ENCODE measurements at places on chromosomes 2 and 18.

DNA sequence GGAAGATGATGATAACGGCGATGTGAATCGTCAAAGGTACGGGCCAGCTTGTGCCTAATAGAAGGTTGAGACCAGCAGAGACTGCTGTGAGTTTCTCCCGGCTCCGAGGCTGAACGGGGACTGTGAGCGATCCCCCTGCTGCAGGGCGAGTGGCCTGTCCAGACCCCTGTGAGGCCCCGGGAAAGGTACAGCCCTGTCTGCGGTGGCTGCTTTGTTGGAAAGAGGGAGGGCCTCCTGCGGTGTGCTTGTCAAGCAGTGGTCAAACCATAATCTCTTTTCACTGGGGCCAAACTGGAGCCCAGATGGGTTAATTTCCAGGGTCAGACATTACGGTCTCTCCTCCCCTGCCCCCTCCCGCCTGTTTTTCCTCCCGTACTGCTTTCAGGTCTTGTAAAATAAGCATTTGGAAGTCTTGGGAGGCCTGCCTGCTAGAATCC lies 3.0 kb downstream of the FZD7 start:
- H3K4me3 ChIP-seq: no peak overlapping the region
- H3K27ac ChIP-seq: no peak overlapping the region
- no peak for DNase-seq
- H3K36me3 ChIP-seq: no peaks in the 10 kb centered on the region

- no peak overlapping the region for H3K27ac ChIP-seq
- peaks cover 3% of the 10 kb centered on the region for H3K4me1 ChIP-seq
- H3K27me3 ChIP-seq: no peaks in the 10 kb centered on the region
Measured at GRCh38 chr2:39338502-39338901, 94.7 kb upstream of the CDKL4 start.

GRCh38 chr2:240293557-240294461 lies 141.7 kb upstream of the GPC1 start:
- no peaks in the 10 kb centered on the region for H3K4me1 ChIP-seq
- no peak overlapping the region for H3K27ac ChIP-seq
- DNase-seq: peak; percentile 44
- H3K4me3 ChIP-seq: no peak overlapping the region

- no peak overlapping the region for H3K27ac ChIP-seq
- no peaks in the 10 kb centered on the region for H3K36me3 ChIP-seq
Measured at GRCh38 chr2:29829841-29830240, 91.5 kb downstream of the ALK start.

- no peak for DNase-seq
- H3K27ac ChIP-seq: no peak overlapping the region
- no peaks in the 10 kb centered on the region for H3K27me3 ChIP-seq
- no peaks in the 10 kb centered on the region for H3K36me3 ChIP-seq
- H3K4me3 ChIP-seq: no peak overlapping the region
- no peaks in the 10 kb centered on the region for H3K4me1 ChIP-seq
Measured at GRCh38 chr2:179460181-179460929, 195.7 kb upstream of the SESTD1 start.

DNA sequence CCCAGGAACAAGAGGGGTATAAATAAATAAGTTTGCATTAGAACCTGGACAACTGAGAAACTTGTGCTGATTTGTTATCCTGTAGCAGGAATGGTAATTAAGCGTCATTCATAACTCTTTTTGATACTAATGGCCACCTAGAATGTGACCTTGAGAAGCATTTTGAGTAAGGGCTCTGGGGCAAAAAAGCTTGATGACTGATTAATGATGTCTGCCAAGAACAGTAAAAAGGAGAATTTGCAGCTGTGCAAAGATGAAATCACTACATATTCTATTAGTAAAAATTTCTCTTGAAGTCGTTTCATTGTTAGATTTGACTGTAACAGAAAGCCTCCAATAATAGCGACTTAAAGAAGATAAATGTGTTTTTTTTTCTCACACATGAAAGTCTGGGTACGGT lies 157.7 kb downstream of the PRKCE start:
- no peak overlapping the region for H3K4me3 ChIP-seq
- H3K27me3 ChIP-seq: no peaks in the 10 kb centered on the region
- no peak for DNase-seq
- H3K36me3 ChIP-seq: no peaks in the 10 kb centered on the region
- peaks cover 4% of the 10 kb centered on the region for H3K4me1 ChIP-seq

- H3K27me3 ChIP-seq: no peaks in the 10 kb centered on the region
- peaks cover 31% of the 10 kb centered on the region for H3K36me3 ChIP-seq
- no peak overlapping the region for H3K4me3 ChIP-seq
- DNase-seq: no peak
- H3K4me1 ChIP-seq: peaks cover 37% of the 10 kb centered on the region
Measured at GRCh38 chr18:24033641-24034412, 19.3 kb downstream of the TTC39C start.

DNA sequence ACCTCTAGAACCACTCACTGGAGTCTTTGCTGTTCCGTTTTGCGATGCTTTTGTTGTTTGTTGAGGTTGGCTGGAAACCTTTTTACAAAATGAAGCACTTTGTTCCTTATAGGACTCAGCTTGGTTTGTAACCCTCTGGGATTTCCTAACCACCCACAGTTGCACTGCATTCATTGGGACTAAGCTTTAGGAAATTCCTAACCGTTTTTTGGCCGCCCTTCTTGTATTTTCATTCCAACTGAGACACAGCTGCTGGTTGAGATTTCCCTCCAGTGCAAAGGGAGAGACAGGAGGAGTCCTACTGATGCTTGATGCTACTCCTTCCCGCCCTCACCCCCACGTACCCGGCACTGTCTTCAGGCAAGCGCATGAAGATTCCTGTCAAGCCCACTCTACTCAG lies 6.1 kb upstream of the DIPK1C start:
- DNase-seq: no peak
- peaks cover 36% of the 10 kb centered on the region for H3K27me3 ChIP-seq
- no peak overlapping the region for H3K27ac ChIP-seq
- no peaks in the 10 kb centered on the region for H3K36me3 ChIP-seq
- no peaks in the 10 kb centered on the region for H3K4me1 ChIP-seq

DNA sequence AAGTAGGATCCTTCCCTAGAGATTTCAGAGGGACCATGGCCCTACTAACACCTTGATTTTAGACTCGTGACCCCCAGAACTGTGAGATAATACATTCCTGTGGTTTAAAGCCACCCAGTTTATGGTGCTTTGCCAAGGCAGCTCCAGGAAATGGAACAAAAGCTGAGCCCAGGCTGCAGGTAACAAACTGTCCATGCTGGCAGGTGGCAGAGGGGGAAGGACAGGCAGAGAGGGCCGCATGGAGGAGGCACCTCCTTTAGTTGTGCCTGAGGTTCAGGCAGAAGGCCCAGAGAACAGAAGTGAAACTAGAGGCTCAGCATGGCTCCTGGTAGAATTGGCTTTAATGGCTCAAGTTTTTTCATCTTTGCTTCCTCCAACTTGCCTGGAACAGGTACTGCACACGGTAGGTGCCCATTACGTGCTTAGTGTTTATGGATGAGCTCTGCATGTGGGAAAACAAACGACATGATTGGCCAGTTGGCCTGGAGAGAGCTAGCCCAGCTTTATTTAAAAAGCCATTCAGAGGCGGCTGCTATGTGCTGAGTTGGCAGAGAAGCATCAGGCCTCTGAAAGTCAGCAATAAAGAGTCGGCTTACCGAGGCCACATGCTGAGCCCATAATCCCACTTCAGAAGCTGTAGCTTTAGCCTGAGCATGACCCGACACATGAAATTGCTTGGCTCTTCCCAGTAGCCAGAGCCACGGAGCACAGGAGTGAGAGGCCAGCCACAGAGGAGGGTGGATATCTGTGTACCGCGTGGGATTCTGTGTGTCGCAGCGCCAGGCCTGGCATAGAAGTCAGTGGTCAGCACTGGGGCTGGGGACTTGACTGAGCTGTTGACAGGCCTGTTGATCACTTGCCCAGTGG lies 36.5 kb downstream of the HS1BP3 start:
- no peaks in the 10 kb centered on the region for H3K36me3 ChIP-seq
- no peak overlapping the region for H3K4me3 ChIP-seq
- DNase-seq: no peak
- H3K4me1 ChIP-seq: no peaks in the 10 kb centered on the region
- H3K27me3 ChIP-seq: no peaks in the 10 kb centered on the region
- H3K27ac ChIP-seq: no peak overlapping the region

GRCh38 chr2:133452146-133452545 lies 116.1 kb downstream of the NCKAP5 start:
- no peak overlapping the region for H3K4me3 ChIP-seq
- no peaks in the 10 kb centered on the region for H3K36me3 ChIP-seq
- no peak for DNase-seq
- H3K27ac ChIP-seq: no peak overlapping the region
- no peaks in the 10 kb centered on the region for H3K27me3 ChIP-seq

DNA sequence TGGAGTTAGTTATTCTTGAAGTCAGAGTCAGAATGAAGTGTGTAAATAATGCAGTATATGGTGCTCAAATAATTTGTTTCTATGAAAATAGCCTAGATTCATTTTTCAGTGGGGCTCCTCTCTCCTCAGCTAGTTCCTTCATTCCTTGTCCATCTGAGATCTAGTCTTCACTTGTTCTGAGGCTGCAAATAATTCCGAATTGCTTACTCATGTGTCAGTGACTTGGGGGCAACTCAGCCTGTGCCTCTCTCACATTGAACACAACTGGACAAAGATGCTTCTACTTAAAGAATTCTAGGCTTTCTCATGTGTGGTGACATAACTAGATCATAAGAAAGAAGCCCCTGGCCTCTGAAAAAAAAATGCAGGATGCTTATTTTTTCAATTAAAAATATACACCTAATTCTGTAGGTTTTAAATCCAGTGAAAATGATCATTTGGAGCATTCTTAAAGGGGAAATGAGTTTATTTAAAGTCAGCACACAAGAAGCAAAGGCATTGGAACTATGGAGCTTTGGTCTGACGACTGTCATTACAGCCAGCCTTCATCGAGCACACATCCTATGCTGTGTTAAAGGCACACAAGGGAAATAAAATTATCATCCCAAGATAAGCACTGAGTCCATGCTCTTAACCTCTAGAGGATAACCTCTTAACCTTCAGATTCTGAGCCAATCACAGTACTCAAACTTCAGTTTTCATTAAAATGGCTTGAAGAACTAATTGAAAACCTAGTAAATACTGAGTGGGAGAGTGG lies 24.8 kb upstream of the SCN7A start:
- H3K4me1 ChIP-seq: no peaks in the 10 kb centered on the region
- H3K27ac ChIP-seq: no peak overlapping the region
- no peak for DNase-seq
- H3K4me3 ChIP-seq: no peak overlapping the region
- H3K27me3 ChIP-seq: no peaks in the 10 kb centered on the region
